ENCODE measurements at places on chromosomes 1 and 21.

- no peak for DNase-seq
These were observed 1.8 kb downstream of the AGPAT3 start for GRCh38 chr21:43866659-43867331.

- no peak for DNase-seq
These were observed 221.2 kb downstream of the CACNA1E start for GRCh38 chr1:181704546-181704945.

DNA sequence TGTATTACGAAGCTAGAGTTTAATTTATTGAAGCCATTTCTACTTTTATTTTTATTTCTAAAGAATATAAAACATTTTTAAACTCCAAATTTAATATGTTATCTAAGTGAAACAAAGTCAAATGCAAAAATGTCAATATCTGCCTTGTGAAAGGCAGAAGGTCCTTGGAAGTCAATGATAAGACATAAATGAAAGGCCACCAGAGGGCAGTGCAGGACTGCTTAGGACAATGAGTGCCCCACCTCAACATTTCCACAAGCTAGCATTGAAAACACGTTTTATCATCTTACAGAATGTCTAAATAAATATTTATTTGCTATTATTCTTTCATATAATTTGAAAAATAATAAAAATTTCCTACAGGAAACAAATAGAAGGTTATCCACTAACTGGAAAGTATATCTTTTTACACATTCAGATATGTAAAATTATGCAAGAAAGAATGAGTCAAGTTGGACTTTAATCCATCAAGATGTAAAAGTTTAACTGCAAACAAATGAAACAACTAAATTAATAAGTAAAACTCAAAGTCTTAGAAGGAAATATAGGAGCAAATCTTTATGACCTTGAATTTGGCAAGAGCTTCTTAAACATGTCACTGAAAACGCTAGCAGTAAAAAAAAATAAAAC is 140.1 kb upstream of the FMN2 start:
- no peak for DNase-seq

- DNase-seq = no peak
These were observed 153.1 kb downstream of the PSMG1 start for GRCh38 chr21:39029900-39030884.

DNA sequence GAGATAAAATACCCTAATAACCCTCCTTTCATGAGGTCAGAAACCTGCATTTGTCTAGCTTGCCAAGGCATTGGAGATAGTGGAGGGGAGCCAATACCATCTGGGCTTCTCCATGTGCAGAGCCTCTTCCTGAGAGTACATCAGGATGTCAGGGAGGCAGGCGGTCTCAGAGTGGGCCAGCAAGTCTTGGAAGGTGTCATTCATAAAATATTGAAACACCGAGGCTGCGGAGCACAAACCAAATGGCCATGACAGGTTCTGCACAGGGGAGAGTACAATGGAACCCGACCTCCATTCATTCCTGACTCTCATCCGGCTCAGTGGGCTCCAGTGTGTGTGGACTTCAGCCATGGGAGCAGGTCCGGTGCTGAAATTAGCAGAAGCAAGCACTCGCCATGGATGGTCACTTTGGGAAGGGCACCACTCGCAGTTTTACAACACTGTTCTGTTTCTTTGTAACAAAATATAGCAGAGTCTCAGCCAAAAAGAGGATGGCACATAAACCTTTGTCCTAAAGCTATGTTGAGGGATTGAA is 446.6 kb downstream of the SIPA1L2 start:
- no peak for DNase-seq

- DNase-seq = no peak
These were observed 65.4 kb upstream of the SSBP3 start for GRCh38 chr1:54471588-54471987.

DNA sequence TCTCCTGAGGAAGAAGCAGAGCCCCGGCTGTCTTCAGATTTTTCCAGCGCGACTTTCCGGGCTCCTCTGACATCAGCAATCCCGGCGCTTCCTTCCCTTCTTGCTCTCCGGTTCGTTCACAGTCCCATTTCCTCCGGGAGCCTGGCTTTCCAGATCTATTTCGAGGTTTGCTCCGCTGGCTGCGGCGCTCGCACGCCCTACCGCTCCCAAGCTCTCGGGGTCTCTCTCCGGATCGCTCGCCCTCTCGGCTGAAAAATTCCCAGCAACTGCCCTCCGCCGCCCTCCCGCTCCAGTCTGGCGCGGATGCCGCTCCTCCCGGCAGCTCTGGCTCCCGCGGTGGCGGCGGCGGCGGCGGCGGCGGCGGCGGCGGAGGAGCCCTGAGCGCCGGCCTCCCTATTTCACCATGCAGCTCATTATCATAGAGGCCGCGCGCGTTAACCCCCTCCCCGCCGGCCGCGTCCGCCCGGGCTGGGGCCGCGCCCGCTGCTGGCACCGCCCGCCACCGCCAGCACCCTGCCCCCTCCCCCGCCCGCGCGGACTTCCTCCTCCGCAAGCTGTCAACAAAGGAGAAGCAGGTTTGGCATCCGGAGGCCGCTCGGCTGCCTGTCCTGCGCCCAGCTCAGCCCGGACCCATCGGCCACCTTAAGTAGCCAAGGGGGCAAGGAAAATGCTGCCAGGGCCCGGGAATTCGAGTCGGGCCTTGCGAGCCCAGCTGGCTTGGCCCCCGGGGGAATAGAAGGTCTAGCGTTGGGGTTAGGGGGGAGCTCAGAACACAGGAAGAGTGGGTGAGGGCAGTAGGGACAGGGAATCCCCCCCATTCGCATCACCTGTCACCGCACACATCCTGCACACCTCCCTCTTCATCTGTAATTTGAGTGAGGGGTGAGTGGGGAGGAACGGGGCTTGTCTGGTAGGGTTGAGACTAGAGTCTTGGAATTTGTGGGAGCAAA is at the start of gene PLXNA2:
Gene PLXNA2, minus strand, starts transcription at position 418 of the 950 bp plus-strand sequence. CDS start 26,462 bp downstream, outside the sequence.
- peak; percentile 45 for DNase-seq

DNA sequence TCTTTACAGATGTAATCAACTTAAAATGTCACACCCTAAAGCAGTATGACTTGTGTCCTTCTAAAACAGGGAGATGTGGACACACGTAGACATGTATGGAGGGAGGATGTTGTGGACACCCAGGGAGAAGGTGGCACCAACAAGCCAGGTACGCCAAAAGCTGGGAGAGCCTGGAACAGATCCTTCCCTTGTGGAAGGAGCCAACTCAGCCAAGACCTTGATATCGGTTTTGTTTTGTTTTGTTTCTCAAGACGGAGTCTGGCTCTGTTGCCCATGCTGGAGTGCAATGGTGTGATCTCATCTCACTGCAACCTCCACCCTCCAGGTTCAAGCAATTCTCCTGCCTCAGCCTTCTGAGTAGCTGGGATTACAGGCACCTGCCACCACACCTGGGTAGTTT is 45.6 kb downstream of the CHAF1B start:
- DNase-seq = no peak

DNA sequence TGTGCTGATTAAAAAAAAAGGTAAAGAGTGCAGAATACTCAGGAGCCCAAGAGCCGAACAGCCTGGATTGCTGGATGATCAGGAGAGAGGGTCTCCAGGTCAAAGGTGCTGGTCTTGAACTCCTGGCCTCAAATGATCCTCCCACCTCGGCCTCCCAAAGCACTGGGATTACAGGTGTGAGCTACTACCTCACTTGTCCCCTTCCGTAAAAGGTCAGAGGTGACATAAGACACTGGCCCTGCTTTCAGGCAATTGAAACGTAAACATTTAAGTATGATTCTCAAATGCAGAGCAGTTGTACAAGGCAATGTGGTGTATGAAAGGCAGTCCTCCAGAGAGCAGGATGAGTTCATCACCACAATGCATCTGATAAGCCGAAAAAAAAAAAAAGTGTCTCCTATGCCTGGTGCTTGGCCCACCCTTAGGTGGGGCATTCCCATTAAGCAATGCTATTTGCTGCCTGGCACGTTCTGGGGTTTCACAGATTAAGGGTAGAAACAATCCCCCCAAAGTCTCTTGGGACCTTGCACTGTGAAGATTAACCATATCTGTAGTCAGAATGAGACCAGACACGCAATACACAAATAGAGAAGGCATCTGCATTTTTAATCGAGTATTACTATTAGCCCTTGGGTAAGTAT is 47.7 kb downstream of the PARP1 start:
- DNase-seq = no peak
